ENCODE measurements at places on chromosomes 4 and X. TPM values are rescaled to one million over a fixed set of nuclear protein-coding genes. Genes with fewer than 3 reads are reported as not detected.

Gene PLK4
- 49.6 TPM for total RNA-seq

DNA sequence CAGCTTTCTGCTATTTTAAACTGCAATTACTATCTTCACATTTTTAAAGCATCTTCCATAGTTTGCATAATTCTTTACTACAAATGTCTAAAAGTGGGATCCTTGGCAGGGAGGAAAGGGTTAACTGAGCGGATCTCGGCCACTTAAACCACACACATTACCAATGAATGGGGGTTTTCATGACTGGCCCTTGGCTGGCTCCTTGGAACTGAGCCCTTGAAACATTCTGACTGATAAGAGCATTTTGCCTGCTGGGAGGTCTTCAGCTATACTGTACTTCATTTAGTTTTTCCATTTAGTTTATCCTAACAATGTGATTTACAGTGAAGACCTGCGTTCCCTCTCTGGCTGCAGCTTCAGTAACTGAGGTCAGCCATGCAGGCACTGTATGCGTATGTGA lies 31.7 kb upstream of the MFAP3L start:
- no peak for DNase-seq

GRCh38 chr4:127196655-127197352 lies 436.0 kb upstream of the INTU start:
- no peak for DNase-seq

Gene PDZD11
- 38.3 TPM for total RNA-seq

Gene JAKMIP1
- total RNA-seq: 0.54 TPM

- DNase-seq: no peak
Measured at GRCh38 chr4:112855058-112855457, 194.4 kb upstream of the ANK2 start.

- no peak for DNase-seq
Measured at GRCh38 chrX:13750204-13750603, 15.7 kb downstream of the OFD1 start.

- no peak for DNase-seq
Measured at GRCh38 chr4:52659722-52660261, 691 bp upstream of the USP46 start.

DNA sequence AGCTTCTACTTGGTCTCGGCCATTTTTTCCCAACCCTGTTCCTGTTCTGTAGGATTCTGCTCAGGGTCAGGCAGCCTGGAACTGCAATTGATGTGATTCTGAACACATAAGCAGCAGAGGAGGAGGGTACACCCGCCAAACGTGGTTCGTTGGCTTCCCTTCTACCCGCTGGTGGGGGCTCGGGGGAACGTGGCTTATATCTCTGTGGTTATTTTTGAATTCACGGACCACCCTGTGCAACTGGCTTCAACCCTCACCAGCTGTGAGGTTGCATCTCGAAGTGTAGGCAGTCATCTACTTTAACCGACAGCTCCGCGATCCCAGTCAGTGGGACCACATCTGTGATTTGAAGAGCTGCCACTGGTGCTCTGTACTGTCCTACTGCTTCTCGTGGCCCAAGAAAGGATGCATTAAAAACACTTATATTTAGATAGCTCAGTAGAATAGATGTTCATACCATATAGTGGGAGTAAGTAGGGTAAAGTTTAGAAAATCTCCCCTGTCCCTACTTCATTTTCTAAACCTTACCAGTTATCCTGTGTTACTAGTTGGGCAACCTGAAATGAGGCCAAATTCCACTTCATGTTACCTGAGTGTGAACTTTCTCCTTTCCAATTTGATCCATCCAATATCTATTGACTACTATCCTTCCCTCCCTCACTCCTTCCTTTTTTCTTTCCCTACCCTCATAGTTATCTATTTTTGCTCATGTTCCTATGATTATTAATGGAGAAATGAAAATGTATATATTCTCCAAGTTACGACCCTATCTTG lies 80.4 kb upstream of the BCOR start:
- no peak for DNase-seq

Gene TSR2
- total RNA-seq: 39.3 TPM

- DNase-seq: no peak
Measured at GRCh38 chrX:119755981-119756533, 2.3 kb upstream of the SOWAHD start.

DNA sequence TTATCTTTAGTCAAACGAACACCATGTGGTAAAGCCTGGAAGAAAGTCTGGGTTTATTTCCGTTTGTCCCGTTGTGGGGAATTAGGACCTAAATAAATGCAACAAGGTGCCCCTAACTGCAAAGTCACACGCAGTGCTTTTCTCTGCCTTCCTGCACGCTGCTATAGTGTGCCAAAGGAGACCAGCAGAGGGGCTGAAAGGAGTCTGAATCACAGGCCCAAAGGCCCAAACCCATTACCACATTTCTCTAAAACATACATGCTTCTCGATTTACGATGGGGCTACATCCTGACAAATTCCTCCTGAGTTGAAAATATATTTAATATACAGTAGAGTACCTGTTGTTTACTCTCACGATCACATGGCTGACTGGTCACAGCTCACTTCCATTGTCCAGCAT lies 4.5 kb downstream of the VEGFC start:
- no peak for DNase-seq

Gene EDA2R
- 3.6 TPM for total RNA-seq

DNA sequence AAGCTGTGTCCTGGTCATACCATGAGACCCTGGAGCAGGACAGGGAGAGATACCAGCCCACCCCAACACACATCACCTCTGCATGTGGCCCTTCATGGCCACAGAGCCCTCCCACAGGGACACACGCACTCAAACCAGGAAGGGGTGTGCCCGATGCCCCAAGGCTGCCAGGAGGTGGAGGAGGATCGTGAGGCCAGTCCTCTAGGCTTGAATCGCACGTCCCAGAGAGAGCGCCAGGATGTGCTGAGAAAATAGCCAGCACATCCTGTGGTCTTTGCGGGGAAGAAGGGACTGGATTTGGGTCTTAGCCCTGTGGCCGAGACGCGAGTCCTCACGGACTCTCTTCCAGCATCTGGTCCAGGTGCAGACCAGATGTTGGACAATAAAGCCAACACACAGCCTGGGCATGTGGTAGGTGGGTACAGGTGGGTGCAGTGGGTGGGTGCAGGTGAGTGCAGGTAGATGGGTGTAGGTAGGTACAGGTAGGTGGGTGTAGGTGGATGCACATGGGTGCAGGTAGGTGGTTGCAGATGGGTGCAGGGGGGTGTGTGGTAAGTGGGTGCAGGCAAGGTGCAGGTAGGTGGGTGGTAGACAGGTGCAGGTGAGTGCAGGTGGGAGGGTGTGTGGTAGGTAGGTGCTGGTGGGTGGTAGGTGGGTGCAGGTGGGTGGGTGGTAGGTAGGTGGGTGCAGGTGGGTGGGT lies 94.3 kb upstream of the AFAP1 start:
- DNase-seq: no peak

DNA sequence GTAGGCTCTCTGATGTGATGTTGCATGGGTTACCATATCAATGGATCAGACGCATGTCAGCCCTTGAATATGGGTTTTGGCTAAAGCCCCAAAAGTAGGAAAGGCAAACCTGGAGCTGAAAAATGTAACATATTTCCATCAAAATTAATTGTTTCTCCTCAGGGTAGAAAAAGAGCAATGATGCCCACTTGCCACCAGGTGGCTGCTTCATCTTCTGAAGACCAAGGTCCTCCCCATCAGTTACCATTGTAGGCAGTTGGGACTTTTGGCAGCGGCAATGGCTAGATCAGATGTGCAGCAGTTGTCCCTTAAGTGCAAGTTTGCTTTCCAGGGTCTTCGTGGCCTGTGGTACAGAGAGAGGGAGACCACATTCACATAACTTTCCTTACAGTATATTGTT lies 118.2 kb downstream of the NAF1 start:
- no peak for DNase-seq

DNA sequence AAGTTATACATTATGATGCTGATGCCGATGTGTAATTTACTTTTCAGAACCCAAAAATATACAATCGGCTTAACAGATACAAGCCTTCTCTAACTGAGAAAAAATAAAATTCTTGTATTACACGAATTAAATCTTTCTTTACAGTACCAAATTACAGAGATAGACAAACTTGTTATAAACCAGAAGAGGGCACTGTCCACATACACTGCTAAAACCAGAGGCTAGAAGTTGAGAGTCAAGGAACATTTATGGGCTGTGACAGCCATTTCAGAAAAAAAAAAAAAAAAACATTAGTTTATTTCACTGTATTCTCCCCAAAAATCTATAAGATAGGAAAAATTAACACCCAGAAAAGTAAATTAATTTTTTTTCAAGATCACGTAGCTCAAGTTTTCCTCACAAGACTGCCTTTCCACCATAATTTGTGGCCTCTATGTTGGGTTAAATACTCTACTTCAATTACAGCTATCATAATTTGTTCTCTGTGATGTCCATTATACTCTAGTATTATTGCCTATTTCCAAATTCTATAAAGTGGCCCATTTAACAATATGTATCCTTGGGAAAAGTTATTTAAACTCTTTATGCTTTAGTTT lies 12.0 kb downstream of the EREG start:
- no peak for DNase-seq

Gene FBXL5
- 74.3 TPM for total RNA-seq

GRCh38 chr4:28062562-28062961 lies 1201.9 kb downstream of the STIM2 start:
- no peak for DNase-seq

Gene CSN1S1
- not detected for total RNA-seq

DNA sequence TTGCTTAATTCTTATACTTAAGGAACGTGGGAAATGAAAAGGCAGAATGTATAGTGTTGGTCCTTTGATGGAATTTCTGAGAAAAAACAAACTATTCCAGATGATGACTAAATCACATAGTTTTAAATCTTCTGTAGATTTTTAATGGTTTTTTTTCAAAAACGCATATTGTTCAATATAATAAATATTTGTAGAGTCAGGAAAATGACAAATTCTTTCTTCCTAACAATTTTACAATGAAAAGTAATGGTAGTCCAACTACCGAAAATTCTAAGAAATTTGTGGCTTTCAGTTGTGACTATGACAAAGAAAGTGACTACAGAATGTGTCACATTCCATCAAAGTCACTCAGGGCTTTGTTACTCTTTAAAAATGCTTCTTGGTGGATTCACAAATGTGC lies 164.8 kb upstream of the PITX2 start:
- no peak for DNase-seq

Gene TMPRSS11B
- not detected for total RNA-seq

DNA sequence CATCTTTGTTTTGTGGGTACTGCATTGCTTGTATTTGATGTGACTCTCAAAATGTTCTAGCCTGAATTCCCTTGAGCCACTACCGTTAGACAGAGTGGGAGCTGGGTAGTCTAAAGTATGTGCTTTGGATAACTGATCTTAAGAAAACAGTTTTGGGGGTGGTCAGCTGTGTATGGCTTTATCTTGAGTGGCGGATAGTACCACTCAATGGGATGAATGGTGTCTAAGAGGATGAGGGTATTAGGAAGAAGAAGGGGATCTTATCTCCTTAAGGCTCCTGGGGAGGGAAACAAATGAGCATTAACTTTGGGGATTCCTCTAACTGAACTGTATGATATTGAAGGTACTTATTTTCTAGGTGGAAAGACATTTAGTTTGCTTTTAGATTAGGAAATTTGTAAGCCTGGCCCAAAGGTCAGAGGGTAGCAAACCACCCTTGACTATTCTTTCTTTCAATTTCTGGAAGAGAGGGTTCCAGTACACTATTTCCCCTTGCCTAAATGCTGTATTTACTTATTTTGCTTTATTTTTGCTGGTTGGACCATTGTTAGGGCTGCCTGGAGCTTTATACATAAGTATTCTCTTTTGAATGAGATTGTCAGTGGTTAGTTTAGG lies 11.3 kb downstream of the BMP2K start:
- no peak for DNase-seq
